ENCODE measurements at places on chromosomes 12 and 14. TPM values are rescaled to one million over a fixed set of nuclear protein-coding genes. Genes with fewer than 3 reads are reported as not detected.

- no peaks in the 10 kb centered on the region for H3K36me3 ChIP-seq
- H3K27me3 ChIP-seq, result no peaks in the 10 kb centered on the region
- H3K4me3 ChIP-seq, result no peak overlapping the region
- no peak overlapping the region for H3K27ac ChIP-seq
- H3K4me1 ChIP-seq, result no peaks in the 10 kb centered on the region
Observed at GRCh38 chr12:104387190-104387589, 69.6 kb upstream of the CHST11 start.

- no peaks in the 10 kb centered on the region for H3K27me3 ChIP-seq
- no peak overlapping the region for H3K27ac ChIP-seq
- no peaks in the 10 kb centered on the region for H3K36me3 ChIP-seq
Observed at GRCh38 chr14:20215196-20215595, 8.3 kb upstream of the OR11H6 start.

NT5DC3 gene
- 1.5 TPM for polyA plus RNA-seq

- no peaks in the 10 kb centered on the region for H3K4me1 ChIP-seq
- DNase-seq, result no peak
- H3K4me3 ChIP-seq, result no peak overlapping the region
- no peak overlapping the region for H3K27ac ChIP-seq
- H3K27me3 ChIP-seq, result no peaks in the 10 kb centered on the region
Observed at GRCh38 chr12:28550757-28551704, 360.8 kb downstream of the CCDC91 start.

DNA sequence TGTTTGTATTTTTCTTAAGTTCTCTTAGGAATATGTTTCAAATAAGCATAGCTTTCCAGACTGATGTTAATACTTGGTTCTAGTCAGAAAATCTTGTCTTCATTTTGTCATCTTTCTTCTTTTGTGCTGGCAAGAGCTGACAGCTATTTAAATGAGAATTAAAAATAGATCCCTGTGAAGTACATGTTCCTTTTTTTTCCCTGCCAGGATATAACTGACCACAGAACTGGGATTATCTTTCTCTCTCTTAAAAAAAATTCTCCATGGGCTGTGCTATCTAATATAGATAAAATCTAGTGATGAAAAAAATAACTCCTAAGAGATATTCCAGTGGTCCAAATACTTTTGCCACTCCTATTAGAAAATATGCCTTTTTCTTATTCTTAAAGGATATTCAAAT is 163.4 kb downstream of the AKAP6 start:
- no peak for DNase-seq
- no peaks in the 10 kb centered on the region for H3K4me1 ChIP-seq
- no peak overlapping the region for H3K4me3 ChIP-seq
- no peak overlapping the region for H3K27ac ChIP-seq

SERPINA5 gene
- polyA plus RNA-seq, result not detected

DNA sequence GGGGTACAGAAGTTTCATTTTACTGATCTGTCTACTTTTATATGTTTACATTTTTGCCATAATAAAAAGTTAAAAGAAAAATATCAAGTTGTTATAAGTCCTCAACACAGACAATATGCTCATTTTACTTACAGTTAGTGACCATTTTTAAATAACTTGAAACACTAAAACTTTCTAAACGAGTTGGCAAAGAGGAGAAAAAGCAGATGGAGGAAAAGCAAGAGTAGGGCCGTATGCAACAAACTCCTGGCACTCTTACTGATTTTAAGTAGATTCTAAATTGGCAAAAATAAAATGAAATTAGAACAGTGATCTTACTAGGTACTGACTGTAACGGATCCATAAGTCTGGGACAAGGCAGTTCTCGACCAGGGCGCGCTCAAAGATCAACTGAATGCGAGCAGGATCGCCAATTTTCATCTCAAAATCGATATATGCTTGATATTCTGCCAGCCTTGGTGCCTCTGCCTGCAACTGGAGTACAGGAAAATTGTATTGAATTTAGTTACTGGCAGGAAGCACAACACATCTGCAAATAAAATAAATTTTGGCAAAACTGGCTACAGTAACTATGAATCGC is 22.3 kb downstream of the SART3 start:
- H3K4me1 ChIP-seq, result peaks cover 14% of the 10 kb centered on the region
- no peaks in the 10 kb centered on the region for H3K27me3 ChIP-seq
- DNase-seq, result no peak
- no peak overlapping the region for H3K27ac ChIP-seq

GRCh38 chr14:66662374-66662773 is 154.4 kb downstream of the GPHN start:
- DNase-seq, result no peak
- H3K27ac ChIP-seq, result no peak overlapping the region
- no peaks in the 10 kb centered on the region for H3K27me3 ChIP-seq
- H3K4me1 ChIP-seq, result no peaks in the 10 kb centered on the region
- no peaks in the 10 kb centered on the region for H3K36me3 ChIP-seq

- no peaks in the 10 kb centered on the region for H3K36me3 ChIP-seq
- H3K4me1 ChIP-seq, result no peaks in the 10 kb centered on the region
- H3K27ac ChIP-seq, result no peak overlapping the region
- no peak for DNase-seq
Observed at GRCh38 chr12:78759367-78759766, 105.2 kb upstream of the SYT1 start.

GRCh38 chr14:52422650-52423356 is 108.7 kb downstream of the PTGER2 start:
- DNase-seq, result no peak
- no peaks in the 10 kb centered on the region for H3K4me1 ChIP-seq
- no peak overlapping the region for H3K27ac ChIP-seq
- no peaks in the 10 kb centered on the region for H3K36me3 ChIP-seq
- H3K27me3 ChIP-seq, result no peaks in the 10 kb centered on the region

OR6C2 gene
- not detected for polyA plus RNA-seq

DNA sequence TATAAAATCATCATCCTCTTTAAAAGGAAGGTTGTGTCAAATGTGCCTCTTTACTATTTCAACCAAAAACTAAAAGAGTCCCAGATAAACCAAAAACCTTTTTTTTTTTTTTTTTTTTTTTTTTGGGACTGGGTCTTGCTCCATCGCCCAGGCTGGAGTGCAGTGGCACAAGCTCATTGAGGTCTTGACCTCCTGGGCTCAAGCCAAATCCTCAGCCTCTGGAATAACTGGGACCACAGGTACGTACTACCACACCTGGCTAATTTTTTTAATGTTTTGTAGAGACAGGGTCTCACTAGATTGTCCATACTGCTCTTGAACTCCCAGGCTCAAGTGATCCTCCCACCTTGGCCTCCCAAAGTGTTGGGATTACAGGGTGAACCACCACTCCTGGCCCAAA is 16.4 kb upstream of the SELPLG start:
- DNase-seq, result no peak
- no peak overlapping the region for H3K27ac ChIP-seq
- H3K27me3 ChIP-seq, result no peaks in the 10 kb centered on the region
- H3K4me3 ChIP-seq, result no peak overlapping the region
- no peaks in the 10 kb centered on the region for H3K4me1 ChIP-seq
- peaks cover 98% of the 10 kb centered on the region for H3K36me3 ChIP-seq

- H3K27ac ChIP-seq, result no peak overlapping the region
- DNase-seq, result no peak
- no peaks in the 10 kb centered on the region for H3K4me1 ChIP-seq
- no peaks in the 10 kb centered on the region for H3K27me3 ChIP-seq
Observed at GRCh38 chr12:65510007-65510406, 231.5 kb downstream of the MSRB3 start.

ALDH1L2 gene
- polyA plus RNA-seq, result not detected

- H3K27ac ChIP-seq, result no peak overlapping the region
- no peaks in the 10 kb centered on the region for H3K36me3 ChIP-seq
- no peaks in the 10 kb centered on the region for H3K27me3 ChIP-seq
- peak; percentile 46 for DNase-seq
- no peak overlapping the region for H3K4me3 ChIP-seq
Observed at GRCh38 chr12:6106218-6106617, 18.3 kb downstream of the VWF start.

YY1 gene
- 13.3 TPM for polyA plus RNA-seq

DNA sequence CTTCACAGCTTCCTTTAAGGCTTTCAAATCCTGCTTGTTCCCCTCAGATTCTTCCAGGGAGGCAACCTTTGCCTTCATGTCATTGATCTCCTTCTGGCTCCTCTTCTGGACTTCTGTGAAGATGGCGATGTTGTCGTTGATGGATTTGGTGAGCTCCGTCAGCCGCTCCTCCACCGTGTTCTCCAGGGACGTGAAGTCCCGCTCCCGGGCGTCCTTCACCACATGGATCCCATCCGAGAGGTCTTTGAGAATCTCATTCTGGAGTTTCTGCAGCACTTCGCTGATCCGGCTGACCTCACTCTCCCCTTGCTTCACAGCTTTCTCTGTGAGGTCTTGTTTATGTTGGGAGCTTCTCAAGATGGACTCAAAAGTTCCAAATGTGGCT is 7.9 kb downstream of the CKAP4 start:
- H3K36me3 ChIP-seq, result peaks cover 46% of the 10 kb centered on the region
- DNase-seq, result no peak
- no peak overlapping the region for H3K4me3 ChIP-seq
- peaks cover 28% of the 10 kb centered on the region for H3K4me1 ChIP-seq

DNA sequence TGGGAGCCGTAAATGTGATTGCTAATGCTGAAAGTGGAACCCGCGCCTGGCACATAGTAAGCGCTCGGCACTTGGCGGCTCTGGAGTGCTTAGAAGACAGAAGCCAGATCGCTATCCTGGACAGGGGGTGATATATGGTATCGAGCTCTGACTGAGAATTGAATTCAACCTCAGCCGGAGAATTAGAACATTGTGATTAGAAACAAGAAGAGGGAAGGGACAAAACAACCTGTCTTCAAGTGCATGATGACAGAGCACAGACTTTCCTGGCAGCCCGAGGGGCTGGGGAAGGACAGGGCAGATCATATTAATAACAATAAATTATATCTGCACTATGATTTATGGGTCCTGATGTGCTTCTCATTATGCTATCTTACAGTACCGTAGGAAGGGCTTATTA is 66.9 kb upstream of the TBX3 start:
- DNase-seq, result no peak
- H3K27ac ChIP-seq, result no peak overlapping the region
- no peaks in the 10 kb centered on the region for H3K4me1 ChIP-seq

DNA sequence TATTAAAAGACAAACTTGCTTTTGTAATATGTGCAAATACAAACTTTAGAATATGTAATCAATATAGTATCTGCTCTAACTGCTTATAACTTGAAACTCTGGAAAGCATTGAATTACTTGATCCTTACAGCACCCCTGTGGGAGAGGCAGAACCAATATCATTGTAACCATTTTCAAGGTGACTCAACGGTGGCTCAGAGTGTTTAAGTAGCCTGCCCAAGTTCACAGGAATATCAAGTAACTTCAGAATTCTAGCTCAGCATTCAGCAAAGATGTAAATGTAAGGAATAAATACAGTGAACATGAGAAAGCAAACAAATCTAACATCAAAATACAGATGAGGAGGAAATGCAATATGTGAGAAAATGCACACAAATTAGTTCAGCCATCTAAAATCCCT is 264.6 kb downstream of the NELL2 start:
- no peak for DNase-seq
- H3K4me3 ChIP-seq, result no peak overlapping the region
- no peak overlapping the region for H3K27ac ChIP-seq
- H3K4me1 ChIP-seq, result no peaks in the 10 kb centered on the region
- no peaks in the 10 kb centered on the region for H3K27me3 ChIP-seq

GRCh38 chr14:69543341-69544115 is 31.1 kb downstream of the CCDC177 start:
- H3K36me3 ChIP-seq, result no peaks in the 10 kb centered on the region
- no peak overlapping the region for H3K27ac ChIP-seq
- H3K27me3 ChIP-seq, result peaks cover 3% of the 10 kb centered on the region
- no peak overlapping the region for H3K4me3 ChIP-seq

Data from CD14-positive monocyte (primary cell).